Stimulated activated CD4-positive, alpha-beta T cell treated with anti-CD3 and anti-CD28 coated beads, TNF-alpha, amount 100 ng/mL, for 1 hour (primary cell): ENCODE measurements at places on chromosomes 13 and 19.

- no peak for DNase-seq
Measured at GRCh38 chr19:48812094-48812929, 1.5 kb upstream of the BCAT2 start.

- no peak for DNase-seq
Measured at GRCh38 chr19:53109527-53109926, 6.3 kb upstream of the ZNF160 start.

GRCh38 chr19:42401365-42402303 lies 11.5 kb upstream of the CNFN start:
- DNase-seq: peak; percentile 45

GRCh38 chr13:80783926-80784565 lies 443.1 kb upstream of the SPRY2 start:
- no peak for DNase-seq

DNA sequence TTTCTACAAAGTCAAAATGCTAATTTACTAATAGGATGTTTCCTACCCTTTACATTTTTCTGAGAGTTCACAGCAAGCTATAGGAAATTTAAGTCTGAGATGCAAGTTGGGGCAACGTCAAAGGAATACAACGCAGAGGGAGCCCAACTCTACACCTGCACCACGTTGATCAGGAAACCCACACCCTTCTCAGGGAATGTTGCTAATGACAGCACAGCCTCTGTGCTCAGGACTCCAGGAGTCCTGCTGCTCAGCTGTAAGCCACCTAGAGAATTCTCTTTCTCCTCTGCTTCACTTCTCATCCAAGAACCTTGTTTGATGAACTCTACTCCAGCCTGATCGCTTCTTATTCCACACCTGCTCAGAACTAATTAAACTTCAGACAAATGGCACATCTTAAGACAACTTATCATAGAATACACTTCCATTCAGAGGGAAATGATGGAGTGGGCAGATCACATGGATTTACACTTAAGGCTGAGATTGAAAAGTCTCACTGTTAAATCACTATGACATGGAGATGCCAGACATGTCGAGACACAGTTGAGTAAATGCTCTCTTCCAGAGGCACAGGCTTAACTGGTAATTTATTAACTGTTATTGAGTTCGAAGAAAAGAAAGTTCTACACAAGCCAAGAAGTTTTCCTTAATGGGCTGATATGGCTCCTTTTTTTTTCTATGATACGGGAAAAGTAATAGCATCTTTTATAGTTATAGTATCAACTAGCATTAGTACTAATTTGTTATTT lies 811.6 kb upstream of the ARGLU1 start:
- no peak for DNase-seq

DNA sequence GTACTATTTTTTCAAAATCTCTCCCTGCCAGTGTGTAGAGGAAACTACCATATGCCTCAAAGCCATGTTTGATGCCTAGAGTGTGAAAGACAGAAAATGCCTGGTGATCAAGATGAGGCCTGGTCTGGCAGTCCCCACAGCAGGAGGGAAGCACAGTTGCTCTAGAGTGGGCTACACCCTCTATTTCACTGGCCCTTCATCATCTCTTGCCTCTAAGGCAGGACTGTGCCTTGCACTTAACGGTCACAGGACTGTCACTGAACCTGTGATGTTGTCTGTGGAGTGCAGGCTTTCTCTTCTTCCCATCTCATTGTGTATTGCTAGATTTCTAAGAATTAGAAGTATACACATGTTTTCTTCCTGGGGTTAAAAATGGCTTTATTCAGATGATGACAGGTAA lies 16.3 kb downstream of the POLR1D start:
- DNase-seq: no peak

DNA sequence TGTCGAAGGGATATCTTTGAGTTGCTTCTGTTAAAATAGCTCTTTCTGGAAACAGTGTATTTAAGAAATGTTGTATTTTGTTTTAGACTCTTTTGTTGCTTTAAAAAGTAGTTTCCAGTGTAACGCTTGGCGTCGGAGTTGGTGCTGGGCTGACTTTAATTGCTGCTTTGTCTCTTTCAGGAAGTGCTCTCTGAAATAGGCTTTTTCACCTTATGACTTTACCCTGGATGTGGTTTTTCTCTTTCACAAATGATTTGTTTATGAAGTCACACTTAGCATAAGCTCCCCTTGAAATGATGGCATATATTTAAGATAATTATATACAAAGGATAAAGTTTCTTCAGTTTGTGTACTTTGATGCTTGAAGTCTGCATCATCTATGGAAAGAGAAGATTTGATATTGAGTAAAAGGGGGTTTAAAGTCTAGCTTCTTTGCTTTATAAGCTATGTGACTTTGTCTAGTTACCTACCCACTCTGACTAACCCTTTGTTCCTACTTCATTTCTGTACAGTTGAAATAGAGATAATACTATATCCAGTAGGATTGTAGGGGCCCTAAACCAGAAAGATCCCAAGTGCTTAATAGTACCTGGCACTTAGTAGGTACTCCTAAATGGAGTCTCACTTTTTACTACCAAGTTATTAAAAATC lies at the start of gene GPR18:
GPR18 (minus strand) TSS at position 170 of the 651 bp plus-strand sequence. CDS start 2,507 bp downstream, outside the sequence.
- no peak for DNase-seq

DNA sequence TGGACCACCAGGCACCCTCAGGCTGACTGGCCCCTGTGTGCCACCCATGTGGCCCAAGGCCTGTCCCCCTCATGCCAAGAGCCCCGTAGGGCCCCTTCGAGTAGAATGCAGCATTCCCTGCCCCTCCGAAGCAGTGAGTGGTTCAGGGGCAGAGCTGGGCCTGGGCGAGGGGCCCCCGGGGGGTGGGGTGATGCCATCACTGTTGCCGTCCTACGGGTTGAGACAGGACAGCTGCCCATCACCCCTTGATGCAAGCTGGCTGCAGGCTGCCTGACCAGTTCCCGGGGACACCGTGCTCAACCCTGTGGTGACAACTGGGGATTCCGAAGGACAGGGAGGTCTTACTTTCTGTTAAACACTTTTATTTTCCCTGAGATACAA lies 4.7 kb downstream of the SBNO2 start:
- DNase-seq: no peak

GRCh38 chr13:74389056-74389455 lies 254.9 kb upstream of the KLF12 start:
- DNase-seq: no peak

GRCh38 chr19:41869374-41869955 lies 7.6 kb upstream of the CD79A start:
- no peak for DNase-seq

DNA sequence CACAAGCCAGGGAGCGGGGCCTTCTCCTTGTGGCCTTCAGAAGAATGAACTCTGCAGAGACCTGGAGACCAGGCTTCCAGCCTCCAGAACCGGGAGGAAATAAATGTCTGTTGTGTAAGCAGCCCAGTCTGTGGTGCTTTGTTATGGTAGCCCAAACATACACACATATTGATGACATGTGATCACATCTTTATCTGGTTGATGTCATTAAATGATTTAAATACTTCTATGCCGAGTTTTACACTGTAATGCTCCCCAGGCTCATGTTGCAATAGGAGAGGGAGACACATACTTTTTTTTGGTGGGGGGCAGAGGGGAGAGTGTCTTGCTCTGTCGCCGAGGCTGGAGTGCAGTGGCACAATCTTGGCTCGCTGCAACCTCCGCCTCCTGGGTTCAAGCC lies 188.0 kb upstream of the IRS2 start:
- DNase-seq: no peak

- DNase-seq: no peak
Measured at GRCh38 chr19:6224308-6224675, 55.5 kb downstream of the MLLT1 start.

- no peak for DNase-seq
Measured at GRCh38 chr13:101556676-101557123, 104.2 kb downstream of the ITGBL1 start.

GRCh38 chr13:79861731-79862130 lies 380.8 kb downstream of the NDFIP2 start:
- DNase-seq: no peak

GRCh38 chr19:3682741-3683404 lies 17.4 kb downstream of the PIP5K1C start:
- no peak for DNase-seq

DNA sequence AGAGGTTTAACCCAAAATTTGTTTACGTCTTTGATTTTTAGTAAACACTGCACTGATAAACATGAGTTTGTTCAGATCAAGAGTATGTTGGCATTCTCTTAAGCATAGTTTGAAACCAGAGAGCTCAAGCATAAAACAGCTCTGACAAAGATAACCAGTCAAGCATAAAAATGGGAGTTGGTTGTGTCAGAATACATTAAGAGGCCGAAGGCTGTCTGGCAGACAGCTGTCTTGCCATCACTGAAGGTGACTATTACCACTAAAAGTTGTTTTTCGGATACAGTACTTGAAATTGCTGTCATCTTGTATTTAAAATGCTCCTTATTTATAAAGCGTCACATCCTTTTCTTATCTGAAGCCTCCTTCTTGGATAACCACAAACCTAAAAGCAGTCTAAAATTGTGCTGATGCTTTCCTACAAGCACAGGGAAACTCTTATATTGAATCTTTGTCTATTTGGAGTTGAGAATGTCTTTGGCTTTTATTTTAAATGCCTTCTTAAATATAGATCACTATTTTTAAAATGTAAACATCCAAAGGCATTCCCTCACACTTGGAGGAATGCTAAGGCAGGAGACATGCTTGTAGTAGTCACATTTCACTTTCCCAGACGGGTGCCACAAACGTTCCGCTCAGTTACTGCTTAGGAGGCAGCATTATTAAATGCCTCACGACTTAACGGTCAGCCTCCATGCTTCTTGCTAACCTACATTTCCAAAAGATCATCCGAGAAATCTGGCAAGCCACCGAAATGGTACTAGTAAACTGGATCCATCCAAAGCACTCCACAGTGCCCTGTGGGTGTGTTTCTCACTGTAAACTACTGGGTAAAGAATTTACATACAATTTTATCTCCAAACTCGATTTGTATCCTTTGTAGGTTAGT lies 1.5 kb downstream of the SMAD9 start:
- no peak for DNase-seq

DNA sequence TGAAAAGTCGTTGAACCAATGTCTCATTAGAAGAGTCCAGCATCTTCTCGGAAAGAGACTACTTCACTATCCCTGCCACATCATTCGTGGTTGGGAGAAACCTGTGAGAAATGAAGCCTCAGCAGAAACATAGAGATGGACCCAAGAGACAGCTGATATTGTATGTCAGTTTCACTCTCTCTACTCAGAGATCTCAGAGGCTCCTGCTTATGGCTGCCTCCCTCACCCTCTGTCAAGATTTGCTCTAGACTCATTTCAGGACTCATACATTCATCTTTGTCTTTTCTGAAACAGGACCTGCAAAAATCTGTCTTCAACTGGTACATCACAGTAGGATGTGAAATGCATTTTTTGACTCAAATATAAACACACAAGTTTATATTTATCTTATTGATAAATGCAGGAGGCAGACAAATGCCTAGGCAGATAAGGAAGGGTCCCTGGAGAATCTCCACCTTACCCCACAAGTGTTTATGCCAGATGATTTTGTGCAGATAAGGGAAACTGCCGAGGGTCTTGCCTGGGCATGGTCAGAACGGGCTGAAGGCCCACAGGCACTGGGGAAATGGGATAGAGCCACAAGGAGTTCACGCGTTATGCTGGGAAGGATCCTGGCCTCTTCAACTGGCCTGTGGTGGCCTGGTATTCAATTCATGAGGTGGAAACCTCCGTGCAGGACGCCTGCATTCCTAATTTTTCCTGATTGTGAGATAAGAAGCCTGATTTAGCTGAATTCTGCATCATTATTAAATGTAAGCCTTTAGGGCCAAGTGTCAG lies 1834.0 kb upstream of the PCDH20 start:
- DNase-seq: no peak

GRCh38 chr13:45132369-45133064 lies 12.2 kb downstream of the GTF2F2 start:
- DNase-seq: no peak

DNA sequence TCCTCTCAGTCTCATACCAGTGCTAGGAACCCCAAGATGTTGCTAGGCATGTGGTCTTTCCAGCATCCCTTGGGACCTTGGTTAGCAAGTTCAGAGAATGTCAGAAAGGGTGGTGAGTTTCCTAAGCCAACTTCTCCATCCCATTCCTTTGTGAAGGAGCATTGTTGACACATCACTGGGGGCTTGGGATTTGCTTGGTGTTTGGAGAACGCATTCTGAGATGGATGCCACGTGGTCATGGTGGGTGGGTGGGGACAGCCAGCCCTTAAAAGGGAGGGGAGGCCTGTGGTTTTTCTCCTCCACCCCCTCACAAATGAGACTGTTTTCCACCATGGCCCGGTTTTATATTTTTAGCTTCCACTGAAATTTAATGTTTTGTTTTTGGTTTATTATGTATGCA lies 83.3 kb upstream of the ZNF536 start:
- DNase-seq: no peak

GRCh38 chr13:88623150-88623549 lies 952.0 kb downstream of the SLITRK5 start:
- no peak for DNase-seq

GRCh38 chr13:20571676-20572075 lies 4.7 kb downstream of the IFT88 start:
- no peak for DNase-seq

DNA sequence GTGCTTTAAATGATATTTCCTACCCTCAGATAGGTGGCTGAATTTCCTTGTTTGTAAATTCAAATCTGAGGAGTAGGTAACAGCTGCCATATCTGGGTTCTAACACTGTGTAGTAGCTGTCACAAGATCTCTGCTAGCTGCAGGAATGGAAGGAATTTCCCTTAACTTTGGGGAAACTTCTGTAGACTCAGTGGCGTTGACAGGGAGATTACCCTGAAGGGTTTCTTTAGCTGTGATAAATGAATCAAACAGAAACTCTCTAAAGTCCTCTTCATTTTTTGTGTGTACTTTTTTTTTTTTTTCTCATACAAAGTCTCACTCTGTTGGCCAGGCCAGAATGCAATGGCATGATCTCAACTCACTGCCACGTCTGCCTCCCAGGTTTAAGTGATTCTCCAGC lies 5.3 kb upstream of the EPSTI1 start:
- no peak for DNase-seq

DNA sequence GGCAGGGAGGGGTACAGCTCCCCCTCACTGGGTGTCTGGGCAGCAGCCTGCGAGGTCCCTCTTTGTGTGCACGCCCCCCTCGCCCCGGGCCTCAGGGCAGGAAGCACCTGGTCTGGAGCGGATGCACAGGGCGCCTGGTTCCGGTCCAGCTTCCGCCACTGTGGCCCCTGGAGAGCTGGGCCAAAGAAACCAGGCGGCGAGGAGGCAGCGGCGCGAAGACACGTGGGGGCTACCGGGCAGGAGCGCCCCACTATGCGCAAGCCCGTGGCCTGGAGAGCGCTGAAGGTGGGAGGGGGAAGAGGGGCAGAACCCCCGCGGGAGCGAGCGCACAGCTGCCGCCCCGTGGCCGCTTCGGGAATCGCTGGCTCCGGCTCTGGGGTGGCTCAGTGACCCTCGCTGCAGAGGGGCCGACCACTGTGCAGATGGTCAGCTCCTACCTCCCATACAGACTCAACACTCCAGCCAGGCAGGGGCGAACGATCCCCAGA lies 1.7 kb upstream of the LYL1 start:
- DNase-seq: no peak

- no peak for DNase-seq
Measured at GRCh38 chr19:952680-953444, 27.0 kb downstream of the ARID3A start.
